Frontal cortex (tissue), 4 donors: ENCODE measurements at places on chromosomes 13 and 19. TPM values are rescaled to one million over a fixed set of nuclear protein-coding genes. Genes with fewer than 3 reads are reported as not detected.

GRCh38 chr13:42497798-42498197 is 76.2 kb upstream of the TNFSF11 start:
- no peak for DNase-seq

SETDB2 gene
- total RNA-seq = 16.7 TPM

CEACAM4 gene
- total RNA-seq = not detected

GRCh38 chr13:76692346-76692745 is 193.9 kb downstream of the KCTD12 start:
- no peak for DNase-seq

DNA sequence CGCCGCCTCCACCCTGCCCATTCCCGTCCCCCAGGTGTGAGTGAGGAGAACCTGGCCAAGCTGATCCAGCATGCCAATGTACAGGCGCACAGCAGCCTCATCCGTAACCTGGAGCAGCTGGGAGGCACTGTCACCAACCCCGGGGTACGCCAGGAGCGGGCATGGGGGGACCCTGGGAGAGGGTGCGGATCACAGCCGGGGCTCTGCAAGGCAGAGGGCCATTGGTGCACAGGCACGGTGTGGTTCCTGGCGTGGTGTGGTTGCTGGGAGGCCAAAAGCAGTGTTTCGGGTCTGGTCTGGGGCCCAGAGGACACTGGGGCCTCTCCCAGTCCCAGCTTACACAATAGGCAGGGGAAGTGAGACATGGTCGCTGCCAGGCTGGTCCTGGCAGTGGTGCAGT is 8.3 kb downstream of the STXBP2 start:
- DNase-seq = no peak

DNA sequence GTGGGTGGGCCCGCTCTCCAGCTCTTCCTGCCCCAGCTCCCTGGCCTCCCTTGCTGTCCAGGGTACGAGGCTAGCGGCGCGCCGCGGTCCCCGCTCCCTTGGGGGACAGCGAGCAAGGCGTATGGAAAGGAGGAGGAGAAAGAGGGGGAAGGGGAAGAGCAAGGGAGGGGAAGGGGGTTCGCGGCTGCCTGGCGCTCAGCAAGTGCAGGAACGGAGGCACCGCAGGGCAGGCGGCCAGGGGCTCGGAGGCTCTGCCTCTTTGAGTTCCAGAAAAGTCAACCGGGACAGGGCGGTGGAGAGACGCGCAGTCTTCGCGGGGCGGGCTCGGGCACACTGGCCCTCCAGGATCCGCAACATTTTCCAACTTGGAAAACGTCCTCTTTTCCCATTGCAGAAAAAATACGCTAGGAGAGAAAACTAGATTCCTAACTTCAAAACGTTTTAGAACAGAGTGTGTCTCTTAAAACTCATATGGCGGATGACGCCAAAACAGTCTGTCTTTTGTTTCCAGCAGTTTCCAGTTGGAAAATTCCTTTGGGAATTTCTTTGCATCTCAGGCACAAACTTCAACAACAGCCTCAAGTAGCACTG is 23.1 kb upstream of the TNFRSF19 start:
- no peak for DNase-seq

- no peak for DNase-seq
Observed at GRCh38 chr13:110770678-110771077, 57.2 kb downstream of the ING1 start.

- DNase-seq = no peak
Observed at GRCh38 chr19:46488551-46488950, 7.1 kb downstream of the PNMA8B start.

DNA sequence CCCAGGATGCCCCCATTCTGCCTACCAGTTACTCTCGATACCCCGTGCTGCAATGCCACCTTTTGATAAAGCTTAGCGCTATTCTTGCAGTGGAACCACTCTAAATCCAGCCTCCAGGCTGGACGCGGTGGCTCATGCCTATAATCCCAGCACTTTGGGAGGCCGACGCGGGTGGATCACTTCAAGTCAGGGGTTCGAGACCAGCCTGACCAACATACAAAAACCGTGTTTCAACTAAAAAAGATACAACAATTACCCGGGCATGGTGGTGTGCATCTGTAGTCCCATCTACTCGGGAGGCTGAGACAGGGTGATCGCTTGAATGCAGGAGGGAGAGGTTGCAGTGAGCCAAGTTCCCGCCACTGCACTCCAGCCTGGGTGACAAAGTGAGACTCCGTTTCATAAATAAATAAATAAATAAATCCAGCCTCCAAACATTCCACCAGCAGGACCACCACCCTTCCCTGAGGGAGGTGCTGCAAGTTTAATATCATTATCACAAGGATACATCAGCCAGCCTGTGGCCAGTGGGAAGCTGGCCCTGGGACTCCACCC is 27.7 kb downstream of the CYP2B6 start:
- DNase-seq = no peak

KLK6 gene
- not detected for total RNA-seq
